ENCODE measurements at places on chromosomes 3 and 15.

DNA sequence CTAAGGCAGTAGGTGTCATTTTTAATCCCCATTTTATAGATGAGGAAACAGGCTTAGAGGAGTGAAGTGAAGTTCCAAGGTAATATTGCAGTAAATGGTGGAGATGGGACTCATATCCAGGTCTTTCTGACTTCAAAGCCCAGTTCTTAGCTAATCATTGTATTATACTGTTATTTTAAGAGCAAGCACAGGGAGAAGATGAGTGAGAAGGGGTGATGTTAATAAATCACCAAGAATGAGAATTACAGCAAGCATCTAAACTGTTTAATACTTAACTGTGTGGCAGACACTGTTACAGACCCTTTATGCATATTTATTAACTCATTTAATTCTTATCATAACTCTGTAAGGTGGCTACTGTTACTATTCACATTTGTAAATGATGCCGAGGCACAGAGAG, 61.2 kb downstream of the VPS8 start:
- no peak for DNase-seq

DNA sequence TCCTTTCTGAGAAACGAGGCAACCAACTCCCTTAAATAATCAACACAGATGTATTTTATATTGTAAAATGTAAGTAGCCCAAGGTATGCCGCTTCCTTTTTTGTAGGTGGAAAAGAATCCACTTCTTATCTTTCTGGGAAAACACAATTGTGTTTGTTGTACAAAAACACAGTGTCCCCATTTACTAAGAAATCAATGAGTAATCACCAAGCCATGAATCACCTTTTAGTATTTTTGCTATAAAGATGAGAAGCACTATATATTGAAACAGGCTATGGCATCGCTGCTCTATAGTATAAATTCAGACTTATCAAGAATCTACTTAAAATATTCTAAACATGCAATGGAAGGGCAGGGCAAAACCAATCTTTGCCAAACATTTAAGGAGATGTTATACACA, 104.0 kb downstream of the TNIK start:
- no peak for DNase-seq

GRCh38 chr3:63192248-63192647, 85.9 kb upstream of the SYNPR start:
- no peak for DNase-seq

GRCh38 chr3:172100482-172100881, 61.1 kb downstream of the FNDC3B start:
- DNase-seq = no peak

DNA sequence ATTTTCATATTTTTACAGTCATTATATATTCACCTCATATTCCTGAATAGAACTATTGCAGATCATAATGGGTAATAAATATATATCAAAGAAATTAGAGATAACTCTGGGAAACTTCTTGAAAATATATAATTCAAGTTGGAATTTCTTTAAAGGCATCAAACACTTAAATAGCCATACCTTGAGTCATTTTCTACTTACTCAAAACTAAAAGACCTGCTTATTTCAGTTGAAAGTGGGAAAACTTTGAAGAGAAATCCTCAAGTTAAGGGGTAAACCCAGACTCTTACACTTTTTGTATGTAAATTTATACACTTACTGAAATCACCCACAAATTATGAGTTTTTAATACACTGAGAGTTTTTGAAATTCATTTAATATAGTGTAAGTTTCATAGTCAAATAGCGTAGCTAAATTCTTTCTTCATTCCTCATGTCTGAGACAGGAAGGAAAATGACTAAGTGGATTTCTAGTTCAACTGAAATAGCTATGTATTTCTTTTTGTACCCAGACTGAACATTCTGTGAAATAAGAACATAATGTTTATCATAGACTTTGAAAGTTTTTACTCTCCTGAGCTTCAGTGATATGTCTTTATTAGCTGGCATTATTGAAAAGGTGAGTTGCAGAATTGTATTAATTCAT, 4.6 kb upstream of the ALCAM start:
- DNase-seq = peak; percentile 45

DNA sequence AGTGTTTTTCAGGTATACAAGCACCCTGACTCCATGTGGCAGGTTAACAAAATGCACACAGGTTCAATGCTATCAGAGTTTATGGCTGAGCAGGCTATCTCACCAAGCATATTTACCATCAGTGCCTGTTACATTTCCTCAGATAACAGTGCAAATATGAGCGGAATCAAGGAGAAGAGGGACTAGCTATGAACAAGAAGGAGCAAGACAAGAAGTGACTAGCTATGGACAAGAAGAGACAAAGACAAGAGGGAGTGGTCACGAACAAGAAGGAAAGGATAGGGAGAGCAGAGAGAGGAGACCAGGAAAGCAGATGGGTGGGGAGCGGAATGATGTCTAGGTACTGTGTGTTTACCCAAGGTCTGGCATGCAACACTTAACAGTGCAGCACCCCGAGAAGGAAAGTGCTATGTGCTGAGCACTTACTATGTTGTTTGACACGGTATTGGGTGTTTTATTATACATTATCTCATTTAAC, 8.6 kb downstream of the ILDR1 start:
- no peak for DNase-seq

DNA sequence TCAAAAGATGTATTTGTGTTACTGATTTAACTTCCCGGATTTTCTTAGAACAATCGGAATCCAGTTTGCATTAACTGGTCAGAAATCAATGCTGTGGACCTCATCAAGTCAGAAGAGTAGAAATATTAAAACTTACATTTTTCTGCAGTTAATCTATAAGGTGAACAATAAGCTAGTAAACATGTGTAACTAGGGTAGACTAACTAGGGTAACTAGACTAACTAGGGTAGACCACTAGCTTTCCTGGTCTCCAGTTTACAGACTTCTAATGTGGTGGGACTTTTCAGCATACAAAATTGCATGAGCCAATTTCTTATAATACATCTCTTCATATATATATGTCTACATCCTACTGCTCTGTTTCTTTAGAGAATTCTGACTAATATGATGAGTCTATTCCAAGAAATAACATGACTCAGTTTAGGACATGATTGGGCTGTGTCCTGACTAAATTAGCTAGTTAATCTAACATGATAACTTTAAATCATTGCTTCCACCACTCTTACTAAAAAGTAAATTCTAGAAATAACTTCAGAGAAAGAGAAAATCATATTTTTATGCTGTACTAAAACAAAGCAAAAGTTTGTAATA, 5.3 kb downstream of the PLSCR2 start:
- no peak for DNase-seq

- DNase-seq = peak; percentile 92
These were observed 251.0 kb downstream of the RPLP1 start for GRCh38 chr15:69703532-69704187.

DNA sequence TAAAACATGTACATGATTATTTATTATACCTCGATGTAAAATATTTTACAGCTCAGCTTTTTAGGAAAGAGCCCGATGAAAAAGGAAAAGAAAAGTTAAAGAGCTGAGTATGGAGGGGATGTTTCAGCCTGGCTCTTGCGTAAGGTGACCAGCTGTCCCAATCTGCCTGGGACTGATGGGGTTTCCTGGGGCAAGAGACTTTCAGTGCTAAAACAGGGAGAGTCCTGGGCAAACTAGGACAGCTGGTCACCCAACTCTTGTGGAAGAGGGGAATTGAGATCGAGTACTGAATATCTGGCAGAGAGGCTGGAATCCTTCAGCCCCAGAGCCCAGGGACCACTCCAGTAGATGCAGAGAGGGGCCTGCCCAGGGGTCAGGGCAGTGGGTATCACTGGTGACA, 21.0 kb downstream of the DUOX2 start:
- no peak for DNase-seq

DNA sequence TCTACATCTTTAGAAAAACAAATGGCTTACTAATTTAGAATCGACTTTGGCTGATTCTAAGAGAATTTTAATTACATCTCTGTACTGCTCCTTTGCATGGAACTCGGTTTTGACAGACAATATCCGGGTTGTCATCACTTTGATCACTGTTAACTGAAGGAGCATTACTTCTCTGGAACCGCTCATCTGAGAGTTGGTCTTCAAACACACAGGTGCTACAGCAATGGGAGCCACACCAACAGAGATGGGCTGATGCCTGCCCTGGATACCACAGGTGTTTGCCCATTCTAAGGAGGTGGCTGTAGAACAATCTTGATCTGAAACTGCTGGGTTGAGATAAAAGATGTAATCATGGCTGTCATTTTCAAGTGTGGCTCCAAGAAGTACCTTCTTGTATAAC, 21.6 kb downstream of the LINS1 start:
- DNase-seq = no peak

DNA sequence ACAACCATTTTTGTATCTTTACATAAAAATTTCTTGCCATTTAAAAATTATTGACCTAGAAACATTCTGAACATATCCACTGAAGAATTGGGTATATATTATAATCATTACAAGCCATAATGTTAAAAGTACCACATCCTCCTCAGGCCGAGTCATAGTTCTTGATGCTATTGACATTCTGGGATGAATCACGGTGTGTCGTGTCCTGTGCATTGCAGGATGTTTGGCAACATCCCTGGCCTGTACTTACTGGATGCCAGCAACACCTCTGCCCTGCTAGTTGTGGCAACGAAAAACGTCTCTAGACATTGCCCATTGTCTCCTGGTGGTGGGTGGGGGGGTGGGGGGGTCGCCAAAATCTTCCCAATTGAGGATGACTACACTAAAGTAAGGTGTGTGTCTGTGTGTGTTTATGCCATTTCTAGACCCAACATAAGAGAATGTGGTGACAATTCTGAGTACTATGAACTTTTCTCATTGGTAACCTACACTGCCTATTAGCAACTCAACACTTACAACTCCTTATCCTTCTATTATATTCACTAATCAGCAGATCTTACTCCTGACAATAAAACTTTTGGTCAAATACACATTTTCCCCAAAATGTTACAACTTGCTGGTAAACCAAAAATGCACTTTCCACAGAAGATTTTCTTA, 471.6 kb downstream of the FOXP1 start:
- DNase-seq = peak; percentile 48

DNA sequence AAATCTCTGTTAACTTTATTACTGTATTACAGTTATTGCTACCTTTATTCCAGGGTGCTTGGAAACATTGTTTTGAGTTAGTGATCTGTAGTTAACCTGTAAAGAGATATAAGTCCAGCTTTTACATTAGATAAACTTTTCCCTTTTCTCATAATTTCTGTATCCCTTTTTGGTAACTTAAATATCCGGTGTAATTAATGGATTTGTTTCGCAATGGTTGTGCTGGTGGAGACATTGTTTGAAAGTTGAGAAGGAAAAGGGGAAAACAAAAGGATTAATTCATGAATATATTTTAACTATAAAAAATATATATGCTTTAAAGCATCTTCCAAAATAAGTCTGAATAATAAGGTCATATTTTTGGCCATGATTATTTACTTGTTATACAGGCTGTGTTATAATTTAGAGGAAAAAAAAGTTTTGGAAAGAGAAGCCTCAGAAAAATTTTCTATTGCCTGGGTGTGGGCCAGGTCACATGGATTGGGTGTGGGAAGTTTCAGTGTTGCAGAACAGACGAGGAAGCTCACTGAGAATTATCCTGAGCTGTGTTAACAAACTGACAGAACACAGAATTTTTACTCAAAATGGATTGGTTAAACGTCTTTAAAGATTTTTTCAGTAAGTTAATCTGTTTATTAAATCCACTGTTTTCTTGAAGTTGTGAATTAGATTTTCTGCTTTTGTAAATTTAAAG, 27.7 kb upstream of the IL20RB start:
- no peak for DNase-seq

- no peak for DNase-seq
These were observed 18.8 kb downstream of the APH1B start for GRCh38 chr15:63296195-63296594.

DNA sequence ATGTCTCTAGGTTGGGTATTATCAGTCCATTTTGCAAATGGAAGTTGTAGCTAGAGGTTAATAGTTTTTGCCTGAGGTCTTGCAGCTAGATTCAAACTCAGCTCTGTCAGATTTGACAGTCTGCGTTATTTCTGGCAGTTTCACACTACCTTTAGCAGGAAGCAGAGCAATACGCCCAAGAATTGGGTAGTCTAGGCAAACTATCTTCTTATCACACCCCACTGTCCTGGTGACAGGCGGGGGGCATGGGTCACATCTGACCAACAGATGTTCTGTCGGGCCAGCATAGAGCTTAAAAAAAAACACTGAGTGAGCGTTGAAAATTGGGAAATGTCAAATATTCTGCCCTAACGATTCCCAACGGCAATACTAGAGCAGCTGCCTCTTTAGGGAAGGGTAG, 5.7 kb downstream of the GPR160 start:
- DNase-seq = no peak

DNA sequence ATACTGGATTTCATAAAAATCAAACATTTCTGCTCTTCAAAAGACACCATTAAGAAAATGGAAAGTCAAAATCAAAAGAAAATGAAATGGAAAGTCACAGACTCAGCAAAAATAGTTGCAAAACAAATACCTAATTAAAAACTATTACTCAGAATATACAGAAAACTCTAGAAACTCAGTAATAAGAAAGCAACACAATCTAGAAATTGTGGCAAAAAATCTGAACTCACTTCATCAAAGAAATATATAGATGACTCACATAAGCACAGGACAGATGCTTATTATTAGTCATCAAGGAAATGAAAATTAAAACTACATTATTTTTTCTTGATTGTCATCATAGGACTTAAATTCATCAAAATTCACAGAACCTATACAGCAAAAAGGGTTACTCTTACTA, 430.0 kb downstream of the SHQ1 start:
- DNase-seq = no peak

DNA sequence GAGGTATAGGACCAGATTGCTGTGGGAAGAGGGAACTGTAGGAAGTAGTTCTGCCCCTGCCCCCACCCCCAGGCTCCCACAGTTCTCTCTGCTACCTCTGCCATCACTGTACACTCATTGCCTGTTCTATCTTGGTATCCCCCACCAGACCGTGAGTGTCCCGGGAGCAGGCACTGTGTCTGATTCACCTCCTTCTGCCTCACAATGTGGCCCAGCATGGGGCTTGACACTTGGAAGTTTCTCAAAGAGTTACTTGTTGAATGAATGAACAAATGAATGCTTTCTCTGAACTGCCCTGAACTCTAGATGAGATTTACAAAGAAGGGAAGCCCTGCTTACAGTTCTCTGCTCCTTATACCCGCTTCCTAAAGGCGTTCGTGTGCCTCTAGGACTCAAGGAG, 27.1 kb upstream of the PIK3CB start:
- peak; percentile 74 for DNase-seq

DNA sequence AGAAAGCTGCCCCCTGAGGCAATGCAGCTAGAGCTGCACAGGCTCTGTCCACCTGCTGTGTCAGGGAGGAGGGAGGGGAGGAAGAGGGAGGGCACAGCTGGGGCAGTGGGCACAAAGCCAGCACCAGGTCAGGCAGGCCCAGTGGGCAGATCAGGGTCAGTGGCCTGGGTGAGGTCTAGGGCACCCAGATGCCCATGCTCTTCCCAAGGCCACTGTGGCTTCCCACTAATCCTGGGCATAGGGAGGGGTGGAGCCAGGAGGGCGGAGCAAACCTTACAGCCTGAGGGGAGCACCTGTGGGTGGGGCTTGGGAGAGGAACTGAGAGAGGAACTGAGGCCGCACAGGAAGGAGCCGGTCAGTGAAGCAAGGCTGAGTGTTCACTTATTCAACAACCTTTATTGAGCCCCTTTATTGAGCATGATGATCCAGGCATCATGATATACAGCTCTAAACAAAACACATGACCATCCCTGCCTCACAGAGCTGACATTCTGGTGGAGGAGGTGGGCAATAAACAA, 55.0 kb downstream of the RHCG start:
- no peak for DNase-seq

GRCh38 chr3:146493221-146493620, 23.9 kb upstream of the PLSCR2 start:
- DNase-seq = no peak

Measured in astrocyte of the hippocampus (primary cell).